Camera-type eye (tissue), 1 donor: ENCODE measurements at places on chromosomes 7 and 10. TPM values are rescaled to one million over a fixed set of nuclear protein-coding genes. Genes with fewer than 3 reads are reported as not detected.

The MEPCE gene
- 27.2 TPM for total RNA-seq

The PODXL gene
- 42.2 TPM for total RNA-seq

The VGF gene
- total RNA-seq: 2.2 TPM

The ITPRID1 gene
- total RNA-seq: 0.11 TPM

The CFAP43 gene
- 6.3 TPM for total RNA-seq

The OR13A1 gene
- total RNA-seq: not detected

The IDI2 gene
- not detected for total RNA-seq

The CPN1 gene
- total RNA-seq: not detected
